ENCODE measurements at places on chromosomes 5 and 9. TPM values are rescaled to one million over a fixed set of nuclear protein-coding genes. Genes with fewer than 3 reads are reported as not detected.
A peak's percentile ranks its signal among the peaks of the same experiment; 100 is the strongest.

Gene DNAH5
- total RNA-seq, result 47.3 TPM

Gene NME5
- total RNA-seq, result 4.4 TPM

Gene MARCOL
- not detected for total RNA-seq

Gene ARSI
- 3.1 TPM for total RNA-seq

Gene DNAJC25
- 12.2 TPM for total RNA-seq

Gene PLPP7
- total RNA-seq, result 2.5 TPM

Gene MPDZ
- total RNA-seq, result 36.7 TPM

Gene MAPKAP1
- total RNA-seq, result 73.9 TPM

Gene ITGA1
- total RNA-seq, result 75.1 TPM

- no peak overlapping the region for H3K4me3 ChIP-seq
- no peaks in the 10 kb centered on the region for H3K27me3 ChIP-seq
- H3K36me3 ChIP-seq, result no peaks in the 10 kb centered on the region
Observed at GRCh38 chr5:159533197-159533596, 202.9 kb upstream of the IL12B start.

DNA sequence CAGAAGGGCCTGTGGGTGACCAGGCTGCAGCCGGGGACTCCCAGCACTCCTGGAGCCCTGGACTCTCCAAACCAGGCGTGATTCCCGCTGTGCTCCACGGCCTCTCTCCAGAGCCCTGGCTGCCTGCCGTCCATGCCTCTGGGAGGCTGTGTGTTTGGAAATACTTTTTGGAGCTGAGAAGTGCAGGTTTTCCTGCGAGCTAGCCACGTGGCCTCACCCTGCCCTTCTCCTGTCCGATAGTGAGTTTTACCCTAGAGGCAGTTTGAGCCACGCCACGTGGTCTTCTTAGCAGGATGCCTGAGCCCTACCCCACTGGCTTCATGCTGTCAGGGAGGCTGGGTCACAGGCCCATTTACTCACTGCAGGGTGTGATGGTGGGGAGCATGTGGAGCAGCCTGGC, 71.3 kb downstream of the COL5A1 start:
- no peak overlapping the region for H3K4me3 ChIP-seq
- no peak for DNase-seq
- no peak overlapping the region for H3K27ac ChIP-seq
- no peaks in the 10 kb centered on the region for H3K27me3 ChIP-seq

GRCh38 chr5:138448481-138449398, 9.9 kb downstream of the REEP2 start:
- no peaks in the 10 kb centered on the region for H3K27me3 ChIP-seq
- peaks cover 8% of the 10 kb centered on the region for H3K4me1 ChIP-seq
- H3K36me3 ChIP-seq, result no peaks in the 10 kb centered on the region

DNA sequence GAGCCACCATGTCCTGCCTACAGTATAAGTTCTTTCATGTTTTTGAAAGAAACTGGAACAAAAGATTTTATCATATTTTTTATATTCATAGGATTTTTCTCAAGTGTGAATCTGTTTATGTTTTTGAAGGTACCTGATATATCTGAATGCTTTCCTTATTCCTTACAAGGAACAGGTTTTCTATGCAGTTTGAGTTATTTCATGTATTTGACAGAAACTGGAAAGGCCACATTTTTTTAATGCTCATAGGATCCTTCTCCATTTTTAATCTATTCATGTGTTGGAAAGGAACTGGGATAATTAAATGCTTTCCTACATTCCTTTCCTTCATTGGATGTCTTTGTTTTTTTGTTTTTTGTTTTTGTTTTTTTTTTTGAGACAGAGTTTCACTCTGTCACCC, 15.7 kb upstream of the FBXW2 start:
- no peak for DNase-seq
- H3K27ac ChIP-seq, result no peak overlapping the region
- H3K4me1 ChIP-seq, result no peaks in the 10 kb centered on the region
- H3K4me3 ChIP-seq, result no peak overlapping the region

DNA sequence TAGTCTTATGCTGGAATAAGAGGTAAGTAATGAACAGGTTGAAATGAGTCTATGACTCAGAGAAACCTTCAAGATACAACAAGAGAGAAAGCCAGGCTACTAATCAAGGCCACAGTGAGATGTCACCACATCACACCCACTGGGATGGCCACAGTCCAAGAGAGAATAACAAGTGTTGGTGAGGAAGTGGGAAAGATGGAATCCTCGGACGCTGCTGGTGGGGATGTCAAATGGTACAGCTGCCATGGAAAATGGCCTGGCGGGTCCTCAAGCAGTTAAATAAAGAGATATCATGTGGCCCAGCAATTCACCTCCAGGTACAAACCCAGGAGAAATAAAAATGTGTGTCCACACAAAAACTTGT, 41.9 kb upstream of the NEURL1B start:
- no peak overlapping the region for H3K27ac ChIP-seq
- no peaks in the 10 kb centered on the region for H3K27me3 ChIP-seq
- no peak for DNase-seq
- H3K4me1 ChIP-seq, result no peaks in the 10 kb centered on the region

DNA sequence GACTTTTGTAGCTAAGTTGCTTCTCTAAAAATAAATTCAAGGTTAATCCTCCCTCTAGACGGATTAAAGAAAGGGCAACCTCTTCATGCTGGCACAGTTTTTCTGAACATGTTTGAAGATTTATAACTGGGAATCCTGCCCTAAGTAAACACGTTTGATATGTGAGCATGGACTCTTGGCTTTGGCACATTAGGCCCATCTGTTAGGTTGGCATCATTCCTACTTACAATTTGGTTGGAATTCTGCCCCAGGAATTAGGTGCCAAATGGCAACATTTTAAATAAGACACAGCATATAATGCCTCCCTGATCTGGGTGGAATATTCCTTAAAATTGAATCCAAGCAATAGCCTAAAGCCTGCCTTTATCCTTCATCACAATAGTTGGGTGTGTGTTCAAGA, 372.3 kb upstream of the CDH18 start:
- no peak for DNase-seq
- no peak overlapping the region for H3K27ac ChIP-seq
- H3K27me3 ChIP-seq, result no peaks in the 10 kb centered on the region
- no peaks in the 10 kb centered on the region for H3K36me3 ChIP-seq
- no peaks in the 10 kb centered on the region for H3K4me1 ChIP-seq

DNA sequence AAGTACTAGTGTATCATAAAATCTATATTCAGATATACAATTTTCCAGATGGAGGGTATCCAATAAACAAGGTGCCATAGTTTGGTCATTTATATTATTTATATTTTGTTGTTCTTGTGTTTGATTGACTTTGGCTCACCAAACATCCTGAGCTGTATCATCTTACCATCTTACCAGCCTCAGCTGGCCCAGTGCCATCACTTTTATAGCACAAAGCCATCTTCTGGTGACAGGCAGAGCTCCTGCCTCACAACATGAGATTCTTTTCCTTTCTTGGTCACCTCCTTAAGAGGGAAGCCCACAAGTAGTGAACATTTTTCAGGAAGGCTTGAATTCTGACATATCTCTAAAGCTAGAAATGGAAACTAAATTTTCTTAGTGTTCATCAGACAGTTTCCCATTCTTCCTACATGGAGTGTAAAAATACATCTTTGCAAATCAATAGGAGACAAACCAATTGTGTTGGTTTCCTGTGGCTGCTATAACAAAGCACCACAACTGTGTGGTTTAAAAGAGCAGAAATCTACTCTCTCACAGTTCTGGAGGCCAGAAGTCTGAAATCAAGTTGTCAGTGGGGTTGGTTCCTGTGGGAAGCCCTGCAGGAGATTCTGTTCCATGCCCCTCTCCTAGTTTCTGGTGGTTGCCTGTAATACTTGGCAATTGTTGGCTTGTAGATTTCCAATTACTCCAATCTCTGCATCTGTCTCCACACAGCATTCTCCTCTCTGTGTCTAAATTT, 341.8 kb downstream of the MAN2A1 start:
- H3K4me1 ChIP-seq, result no peaks in the 10 kb centered on the region
- no peak overlapping the region for H3K27ac ChIP-seq
- no peaks in the 10 kb centered on the region for H3K27me3 ChIP-seq
- no peaks in the 10 kb centered on the region for H3K36me3 ChIP-seq

DNA sequence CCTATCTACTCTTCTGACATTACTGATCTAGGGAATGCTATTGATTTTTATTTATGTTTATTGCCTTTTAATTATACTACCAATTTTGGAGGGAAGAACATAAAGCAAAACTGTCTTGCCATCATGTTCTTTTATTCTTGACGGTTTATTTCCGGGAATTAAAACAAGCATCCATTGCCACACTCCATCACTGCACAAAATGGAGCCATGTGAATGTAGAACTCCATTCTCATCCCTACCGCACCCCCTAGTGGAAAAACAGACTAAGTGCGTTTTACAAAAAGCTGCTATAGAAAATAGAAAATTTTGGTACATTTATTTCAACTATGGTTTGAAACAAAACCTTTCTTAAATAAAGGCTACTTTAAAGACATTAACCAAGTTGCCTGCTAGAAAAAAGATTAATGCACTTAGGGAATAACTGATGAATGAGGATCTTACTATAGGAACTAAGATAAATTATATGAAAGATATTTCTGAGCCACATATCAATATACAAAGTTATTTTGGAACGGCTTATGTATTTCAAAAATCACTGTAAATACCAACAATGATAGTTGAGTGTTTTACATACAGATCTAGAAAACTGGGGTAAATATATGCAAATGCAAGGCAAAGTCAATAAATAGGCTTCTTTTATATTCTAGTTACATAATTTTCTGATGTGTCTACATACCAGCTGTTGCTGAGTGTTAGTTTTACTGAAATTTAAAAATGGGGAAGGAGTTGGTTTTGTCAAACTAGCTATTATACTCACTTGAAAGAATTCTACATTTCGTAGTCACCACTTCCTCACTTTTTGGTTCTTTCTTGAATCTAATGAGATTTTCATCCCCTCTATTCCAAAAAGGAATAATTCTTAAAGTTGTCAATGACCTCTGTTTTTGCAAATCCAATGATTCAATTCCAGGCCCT, 26.5 kb downstream of the OXCT1 start:
- DNase-seq, result no peak
- no peaks in the 10 kb centered on the region for H3K36me3 ChIP-seq
- no peaks in the 10 kb centered on the region for H3K27me3 ChIP-seq
- no peaks in the 10 kb centered on the region for H3K4me1 ChIP-seq

GRCh38 chr5:68287976-68288706, 72.6 kb downstream of the PIK3R1 start:
- H3K4me1 ChIP-seq, result peaks cover 51% of the 10 kb centered on the region
- peak; percentile 92 for DNase-seq
- H3K4me3 ChIP-seq, result peak overlapping the region; percentile 50
- H3K36me3 ChIP-seq, result peaks cover 13% of the 10 kb centered on the region

GRCh38 chr5:132016721-132017250, 5.3 kb upstream of the ACSL6 start:
- peaks cover 4% of the 10 kb centered on the region for H3K4me1 ChIP-seq
- H3K4me3 ChIP-seq, result no peak overlapping the region
- peaks cover 4% of the 10 kb centered on the region for H3K27me3 ChIP-seq
- H3K27ac ChIP-seq, result no peak overlapping the region

DNA sequence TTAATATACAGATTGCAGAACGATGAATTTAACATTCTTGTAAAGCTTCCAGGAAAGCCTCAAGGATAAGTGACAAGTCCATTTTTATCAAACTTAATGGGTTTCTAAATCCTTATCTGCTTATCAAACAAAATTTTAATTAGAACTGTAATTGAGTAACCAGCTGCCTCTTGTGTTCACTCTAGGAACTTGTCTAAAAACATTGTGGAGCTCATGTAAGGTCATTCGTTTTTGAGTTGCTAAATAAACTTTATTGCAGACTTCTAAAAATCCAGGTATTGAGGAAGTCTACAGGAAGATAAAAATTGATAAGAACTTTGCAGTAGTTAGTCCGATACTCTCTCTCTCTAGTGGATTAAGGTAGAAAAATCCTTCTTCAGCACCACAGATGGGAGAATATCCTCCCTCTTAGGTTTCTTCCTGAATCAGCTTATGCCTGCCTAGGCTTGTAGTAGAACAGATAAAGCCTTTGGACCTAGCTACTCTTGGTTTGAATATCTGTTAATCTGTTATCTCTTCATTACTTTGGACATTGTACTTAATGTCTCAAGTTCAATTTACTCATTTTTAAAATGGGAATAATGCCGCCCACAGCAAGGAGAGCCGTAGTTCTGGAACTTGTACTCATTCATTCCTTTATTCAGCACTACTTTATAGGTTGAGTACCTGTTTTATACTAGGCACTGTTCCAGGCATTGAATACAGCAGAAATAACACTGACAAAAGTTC, 60.0 kb upstream of the DHFR start:
- no peaks in the 10 kb centered on the region for H3K27me3 ChIP-seq
- no peak for DNase-seq
- H3K4me1 ChIP-seq, result no peaks in the 10 kb centered on the region
- no peak overlapping the region for H3K4me3 ChIP-seq
- no peak overlapping the region for H3K27ac ChIP-seq

DNA sequence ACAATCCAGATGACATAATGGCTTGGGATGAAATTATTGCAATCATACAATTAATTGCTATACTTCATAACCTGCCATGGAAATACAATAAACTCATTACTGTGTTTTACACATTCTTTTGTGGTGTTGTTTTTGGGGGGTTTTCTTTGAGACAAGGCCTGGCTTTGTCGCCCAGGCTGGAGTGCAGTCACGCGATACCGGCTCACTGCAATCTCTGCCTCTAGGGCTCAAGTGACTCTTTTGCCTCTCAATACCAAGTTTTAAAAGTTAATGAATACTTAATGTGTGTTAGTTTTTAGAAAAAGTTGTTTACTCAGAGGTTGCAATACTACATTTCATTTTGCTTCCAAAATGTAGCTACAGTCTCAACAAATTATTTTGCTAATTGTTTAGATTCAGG, 598.4 kb downstream of the CHSY3 start:
- no peaks in the 10 kb centered on the region for H3K36me3 ChIP-seq
- H3K27ac ChIP-seq, result no peak overlapping the region
- no peaks in the 10 kb centered on the region for H3K4me1 ChIP-seq
- no peaks in the 10 kb centered on the region for H3K27me3 ChIP-seq
- H3K4me3 ChIP-seq, result no peak overlapping the region

DNA sequence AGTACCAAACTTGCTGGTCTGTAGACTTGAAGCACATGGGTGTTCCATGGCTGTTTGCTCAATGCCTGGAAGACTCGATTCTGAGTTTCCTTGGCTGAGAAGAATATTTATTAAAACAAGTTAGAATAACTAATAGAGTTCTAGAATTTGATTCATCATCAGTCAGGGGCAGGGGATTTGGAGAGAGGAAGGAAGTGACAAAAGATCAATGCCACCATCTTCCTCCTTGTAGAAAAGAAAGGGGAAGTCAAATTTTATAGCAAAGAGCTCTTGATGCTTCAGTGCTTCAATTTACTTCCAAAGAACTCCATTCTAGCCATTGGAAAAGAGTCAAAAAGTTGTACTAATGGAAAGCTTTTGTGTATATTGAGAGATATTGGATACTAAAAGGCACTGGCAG, 236.3 kb downstream of the MCTP1 start:
- H3K4me1 ChIP-seq, result peaks cover 8% of the 10 kb centered on the region
- H3K36me3 ChIP-seq, result no peaks in the 10 kb centered on the region
- no peak for DNase-seq
- H3K27me3 ChIP-seq, result no peaks in the 10 kb centered on the region
- H3K27ac ChIP-seq, result peak overlapping the region; percentile 44

GRCh38 chr9:128532581-128532980, 19.8 kb upstream of the SPTAN1 start:
- no peak overlapping the region for H3K4me3 ChIP-seq
- no peak for DNase-seq
- H3K27me3 ChIP-seq, result no peaks in the 10 kb centered on the region
- H3K4me1 ChIP-seq, result no peaks in the 10 kb centered on the region
- H3K27ac ChIP-seq, result no peak overlapping the region

Data from upper lobe of left lung (tissue), 6 donors.